ENCODE measurements at places on chromosomes 2 and 18.

DNA sequence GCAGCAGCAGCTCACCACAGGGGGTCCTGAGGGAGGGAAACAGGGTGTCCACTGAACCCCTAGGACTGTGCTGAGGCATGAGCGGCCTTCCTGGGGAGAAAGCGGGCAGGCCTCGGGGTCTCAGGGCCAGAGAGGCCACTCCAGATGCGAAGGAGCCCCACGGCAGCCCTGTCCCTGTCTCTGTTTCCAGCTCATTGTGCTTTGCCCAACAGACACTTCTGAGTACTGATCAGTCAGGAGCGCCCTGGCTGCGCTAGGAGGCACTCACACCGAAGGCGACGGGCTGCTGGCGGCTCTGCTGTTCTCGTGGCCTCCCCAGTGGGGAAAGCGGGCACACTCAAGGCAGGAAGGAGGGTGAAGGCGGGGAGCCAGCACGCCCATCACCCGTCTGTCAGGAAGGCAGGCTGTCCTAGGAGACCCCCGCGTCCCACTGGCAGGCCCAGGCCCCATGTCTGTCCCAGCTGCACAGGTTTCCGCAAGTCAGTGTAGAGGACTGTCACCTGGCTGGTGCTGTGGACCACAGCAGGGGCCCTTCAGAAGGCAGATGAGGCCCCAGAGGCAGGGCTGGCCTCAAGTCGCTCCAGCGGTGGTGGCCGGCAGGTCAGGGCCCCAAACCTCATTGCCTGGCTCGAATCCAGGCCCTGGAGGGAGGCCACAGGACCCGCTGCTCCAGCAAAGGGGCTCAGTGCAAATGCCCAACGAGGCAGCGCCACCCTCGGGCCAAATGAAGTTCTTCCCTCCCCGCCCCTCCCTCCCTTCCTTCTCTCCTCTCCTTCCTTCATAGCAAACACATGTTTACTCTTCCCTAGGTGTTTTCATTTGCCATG, 6.8 kb downstream of the ESPNL start:
- DNase-seq, result no peak

DNA sequence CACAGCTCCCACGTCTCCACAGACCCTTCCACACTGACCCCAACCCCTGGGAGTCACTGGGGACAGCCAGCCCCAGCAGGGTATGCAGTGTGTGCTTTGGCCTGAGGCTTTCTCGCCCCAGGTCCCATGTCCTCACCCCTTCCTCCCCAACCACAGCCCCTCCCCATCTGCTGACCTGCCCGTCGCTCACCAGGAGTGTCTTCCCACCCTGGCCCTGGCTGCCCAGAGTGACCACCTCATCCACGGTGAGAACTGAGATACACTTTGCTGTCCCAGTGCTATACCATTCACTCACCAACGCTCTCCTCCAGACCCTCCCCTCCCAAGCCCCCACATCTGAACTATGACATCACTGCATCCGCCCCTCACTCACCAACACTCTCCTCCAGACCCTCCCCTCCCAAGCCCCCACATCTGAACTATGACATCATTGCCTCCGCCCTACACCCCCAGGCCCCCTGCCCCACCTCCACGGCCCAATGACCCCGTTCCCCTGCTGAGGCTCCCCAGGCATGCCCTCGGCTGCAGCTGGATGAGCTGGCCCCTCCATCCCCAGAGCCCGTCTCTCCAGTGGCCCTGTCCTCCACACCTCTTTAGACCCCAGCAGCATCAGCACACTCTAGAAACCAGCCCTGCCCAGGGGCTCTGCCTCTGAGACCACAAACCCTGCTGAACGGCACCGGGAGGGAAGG, 55.2 kb downstream of the ANKMY1 start:
- DNase-seq, result no peak

DNA sequence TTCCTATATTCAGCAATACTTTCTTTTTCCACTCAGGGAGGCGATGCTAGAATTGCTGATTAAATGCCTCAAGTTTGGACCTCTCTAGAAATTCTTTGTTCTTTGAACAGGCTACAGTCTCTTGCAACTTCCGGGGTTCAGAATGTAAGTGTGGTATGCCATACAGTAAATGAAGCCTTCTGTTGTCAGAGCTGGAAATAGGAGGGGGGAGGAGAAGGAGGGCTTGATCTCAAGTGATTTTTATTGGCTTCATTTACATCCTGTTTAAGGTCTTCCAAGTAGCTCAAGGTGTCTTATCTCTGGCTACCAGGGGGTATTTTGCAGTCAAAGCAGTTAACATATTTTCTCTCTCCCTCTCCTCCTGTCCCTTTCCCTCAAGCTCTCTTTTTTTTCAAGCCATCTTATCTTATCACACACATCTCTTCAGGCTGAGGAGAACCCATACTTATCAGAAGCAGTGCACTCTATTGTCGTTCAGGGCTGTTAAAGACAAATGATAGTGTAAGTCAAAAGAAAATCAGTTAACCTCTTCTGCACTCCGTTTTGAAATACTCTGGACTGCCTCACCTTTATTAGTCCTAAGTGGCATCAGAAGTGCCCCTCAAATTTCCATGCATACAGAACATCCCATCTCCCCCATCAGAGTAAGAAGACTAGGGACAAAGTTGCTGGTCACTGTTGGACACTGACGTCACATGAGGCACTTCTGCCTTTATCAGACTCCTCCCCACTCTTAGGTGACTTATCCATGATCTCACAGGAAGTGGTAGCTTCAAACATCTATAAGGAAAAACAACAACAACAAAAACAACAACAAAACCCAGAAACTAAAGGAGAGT, 112.2 kb downstream of the ZNF521 start:
- DNase-seq, result no peak

- peak; percentile 39 for DNase-seq
Measured at GRCh38 chr2:37156071-37156856, 516 bp downstream of the EIF2AK2 start.

- no peak for DNase-seq
Measured at GRCh38 chr18:45639408-45639807, 24.1 kb downstream of the SLC14A2 start.

DNA sequence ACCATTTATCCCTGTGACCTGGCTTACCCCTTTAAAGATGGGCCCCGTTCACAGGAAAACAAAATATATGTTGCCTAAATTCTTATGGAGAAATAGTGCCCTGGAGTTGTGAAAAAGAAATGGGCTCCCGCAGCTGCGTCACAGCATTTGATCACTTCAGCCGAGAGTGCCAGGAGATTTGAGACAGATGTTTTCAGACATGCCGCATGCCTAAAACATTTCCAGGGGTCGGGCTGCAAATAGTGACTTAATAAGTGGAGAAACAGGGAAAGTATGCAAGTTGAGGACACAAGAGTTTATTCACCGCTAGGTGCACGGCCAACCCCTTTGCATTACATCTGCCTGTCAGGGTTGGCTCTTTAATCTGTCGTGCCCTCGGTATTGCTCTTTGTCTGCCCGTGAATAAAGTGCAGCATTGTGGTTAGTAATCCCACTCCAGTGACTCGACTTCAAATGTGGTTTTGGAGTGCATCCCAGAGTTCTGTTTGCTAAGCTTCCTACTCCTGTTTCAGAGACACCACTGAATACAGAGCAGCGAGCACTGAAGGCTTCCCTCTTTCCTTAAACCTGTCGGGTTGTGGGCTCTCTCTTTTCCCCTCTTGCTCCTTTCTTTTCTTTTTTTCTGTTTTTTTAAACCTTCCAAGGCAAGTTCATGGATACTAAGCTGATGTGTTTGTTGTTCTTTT, 187.5 kb downstream of the LTBP1 start:
- DNase-seq, result peak; percentile 55

- no peak for DNase-seq
Measured at GRCh38 chr2:209943776-209944175, 58.7 kb upstream of the RPE start.

DNA sequence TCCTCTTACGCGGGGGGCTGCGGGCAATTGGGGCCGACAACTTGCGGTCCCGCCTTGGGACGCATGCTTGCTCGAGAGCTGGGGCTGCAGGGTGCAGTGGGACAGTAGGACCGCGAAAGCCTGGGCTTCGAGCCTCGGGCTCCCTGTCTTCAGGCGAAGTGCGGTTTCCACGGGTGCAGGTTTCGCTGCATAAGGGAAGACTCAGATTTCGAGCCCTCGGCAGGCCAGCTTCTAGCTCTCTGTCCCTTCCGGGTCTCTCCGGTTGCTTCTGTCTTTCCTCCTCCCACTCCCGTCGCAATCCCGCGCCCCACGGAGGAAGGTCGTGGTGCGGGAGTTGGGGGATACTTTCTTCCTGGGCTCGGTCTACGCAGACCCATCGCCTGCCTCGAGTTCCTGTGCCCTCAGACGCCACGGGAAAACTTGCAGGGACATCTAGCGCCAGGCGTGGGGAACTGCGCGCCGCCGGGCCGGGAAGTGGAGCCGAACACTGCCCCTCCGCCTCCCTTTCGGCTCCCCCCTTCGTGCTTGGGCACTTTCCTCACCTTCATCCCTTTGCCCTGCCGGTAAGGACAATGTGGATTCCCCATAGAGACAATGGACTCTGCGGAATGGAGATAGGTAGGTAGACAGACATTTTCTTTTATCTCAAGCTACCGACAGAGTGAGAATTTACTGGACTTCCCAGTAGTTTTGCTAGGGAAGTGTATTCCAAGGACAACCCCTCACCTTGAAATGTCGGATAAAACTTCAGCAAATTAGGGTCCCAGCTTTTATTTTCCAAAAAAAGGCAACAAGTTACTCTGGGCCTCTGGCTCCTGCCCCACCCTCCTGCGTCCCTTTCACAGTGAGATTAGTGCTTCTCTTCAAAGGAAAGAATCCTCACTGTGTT, 4.2 kb upstream of the HOXD13 start:
- DNase-seq, result peak; percentile 68

GRCh38 chr2:240498958-240499260, 58.9 kb downstream of the ANKMY1 start:
- DNase-seq, result no peak

DNA sequence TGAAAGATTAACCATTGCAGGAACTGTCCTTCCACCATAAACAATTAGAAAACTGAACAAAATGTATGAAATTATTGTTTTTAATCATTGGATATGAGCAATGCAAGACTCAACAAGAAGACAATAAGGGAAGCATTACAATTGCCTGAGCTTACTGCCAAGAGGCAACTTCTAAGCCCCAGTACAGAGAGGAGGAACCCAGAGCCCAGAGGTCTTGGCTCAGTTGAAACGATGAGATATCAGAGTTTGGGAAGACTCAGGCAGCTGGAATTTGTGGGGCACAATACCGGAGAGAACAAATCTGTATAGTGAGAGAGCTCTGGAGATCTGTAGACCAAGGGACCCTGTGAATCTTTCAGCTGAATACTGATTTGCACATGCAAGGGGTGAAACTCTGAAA, 80.6 kb upstream of the ZFP36L2 start:
- DNase-seq, result no peak

DNA sequence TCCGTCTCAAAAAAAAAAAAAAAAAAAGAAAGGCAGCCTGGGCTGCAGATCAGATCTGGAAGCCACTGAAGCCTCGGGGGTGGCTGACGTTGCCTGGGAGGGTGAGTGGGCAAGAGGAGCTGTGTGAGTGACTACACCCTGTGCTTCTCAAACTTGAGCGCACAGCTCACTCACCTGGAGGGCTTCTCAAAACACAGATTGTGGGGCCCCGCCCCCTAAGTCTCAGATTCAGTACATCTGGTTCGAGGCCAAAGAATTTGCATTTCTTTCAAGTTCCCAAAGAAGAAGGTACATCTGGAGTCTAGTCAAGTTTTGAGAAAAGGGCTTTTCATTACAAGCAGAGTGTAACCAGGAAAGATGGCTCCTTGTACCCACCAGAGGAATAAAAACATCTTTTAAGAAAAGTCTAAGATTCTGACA, 97.7 kb upstream of the CAB39 start:
- DNase-seq, result no peak

- DNase-seq, result no peak
Measured at GRCh38 chr2:28423856-28424605, 31.4 kb downstream of the FOSL2 start.

GRCh38 chr2:161219211-161219610, 59.0 kb downstream of the TANK start:
- no peak for DNase-seq

DNA sequence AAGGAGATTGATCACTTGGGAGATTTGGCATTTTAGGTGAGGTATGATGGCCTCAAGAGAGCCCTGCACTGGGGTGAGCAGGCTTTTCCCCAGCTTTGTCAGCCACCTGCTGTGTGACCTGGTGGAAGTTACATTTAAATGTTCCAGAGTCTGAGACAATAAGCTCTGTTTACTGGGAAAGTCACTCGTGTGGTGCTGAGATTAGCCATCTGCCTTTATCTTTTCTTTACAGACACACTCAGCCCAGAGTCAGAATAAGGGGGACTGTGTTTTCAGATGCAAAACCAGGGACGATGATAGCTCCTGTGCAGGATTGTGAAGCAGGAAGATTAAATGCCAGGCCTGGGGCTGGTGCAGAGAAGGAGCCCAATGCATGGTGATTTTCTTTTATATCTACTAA, 47.9 kb downstream of the SH3RF3 start:
- DNase-seq, result no peak

DNA sequence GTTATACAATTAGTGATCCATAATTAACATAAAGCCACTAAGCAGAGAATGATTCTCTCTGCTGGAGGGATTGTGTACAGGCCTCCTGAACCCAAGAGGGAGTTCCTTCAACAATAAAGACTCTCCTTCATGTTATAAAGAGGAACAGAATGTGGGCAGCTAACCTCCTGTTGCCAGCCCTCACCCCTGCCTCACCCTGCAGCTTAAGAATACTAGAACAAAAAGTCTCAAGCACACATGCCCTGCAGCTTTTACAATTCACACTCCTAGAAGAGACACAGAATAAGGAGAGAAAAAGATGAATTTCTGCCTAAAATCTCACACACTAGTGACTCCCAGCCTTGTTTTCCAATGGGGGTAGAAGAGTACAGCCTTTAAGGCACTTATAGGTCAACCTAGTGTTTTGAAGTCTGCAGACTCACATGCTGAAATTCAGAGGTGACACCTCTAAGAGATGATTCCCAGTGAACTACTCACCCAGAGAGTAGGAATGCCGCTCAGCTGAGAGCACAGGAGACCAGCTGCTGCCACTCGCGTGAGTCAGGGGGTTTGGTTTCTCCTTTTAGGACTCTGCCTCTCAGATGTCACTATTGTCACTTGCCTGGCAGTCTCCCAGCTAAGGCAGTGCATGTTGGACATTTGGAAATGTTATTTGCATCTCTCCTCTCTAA, 32.5 kb upstream of the IL1RL1 start:
- no peak for DNase-seq

DNA sequence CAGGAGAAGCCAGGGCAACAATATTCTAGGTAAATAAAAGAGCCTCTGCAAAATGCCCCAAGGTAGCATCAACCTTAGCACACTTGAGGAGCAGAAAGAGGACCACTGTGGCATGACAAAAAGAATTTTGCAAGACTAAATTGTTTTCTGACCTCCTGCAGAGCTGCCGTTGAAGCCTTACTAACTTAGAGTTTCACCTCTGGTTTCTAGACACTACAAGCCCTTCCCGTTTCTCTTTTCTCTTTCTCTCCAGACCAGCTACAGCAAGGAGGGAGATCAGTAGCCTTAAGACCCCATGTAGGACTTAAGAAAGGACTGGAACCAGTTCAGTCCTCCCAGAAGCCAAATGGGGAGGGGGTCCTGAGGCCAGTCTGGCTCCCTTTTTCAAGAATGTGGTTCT, 73.3 kb upstream of the SP3 start:
- DNase-seq, result no peak

All from T47D (cell line).